ENCODE measurements at places on chromosomes 6 and 20. TPM values are rescaled to one million over a fixed set of nuclear protein-coding genes. Genes with fewer than 3 reads are reported as not detected.

Gene CALHM5
- total RNA-seq = 4.4 TPM

Gene CST5
- not detected for total RNA-seq

Gene PSORS1C1
- total RNA-seq = 0.66 TPM

Gene FAXC
- 0.51 TPM for total RNA-seq

Gene ZFP57
- total RNA-seq = not detected

Gene SRSF12
- total RNA-seq = 0.33 TPM

Gene CCN2
- 22.8 TPM for total RNA-seq

Gene LMBRD1
- 27.2 TPM for total RNA-seq

Gene PRND
- not detected for total RNA-seq

Gene METTL24
- total RNA-seq = 2.6 TPM
